ENCODE measurements at places on chromosomes 3 and 15.

DNA sequence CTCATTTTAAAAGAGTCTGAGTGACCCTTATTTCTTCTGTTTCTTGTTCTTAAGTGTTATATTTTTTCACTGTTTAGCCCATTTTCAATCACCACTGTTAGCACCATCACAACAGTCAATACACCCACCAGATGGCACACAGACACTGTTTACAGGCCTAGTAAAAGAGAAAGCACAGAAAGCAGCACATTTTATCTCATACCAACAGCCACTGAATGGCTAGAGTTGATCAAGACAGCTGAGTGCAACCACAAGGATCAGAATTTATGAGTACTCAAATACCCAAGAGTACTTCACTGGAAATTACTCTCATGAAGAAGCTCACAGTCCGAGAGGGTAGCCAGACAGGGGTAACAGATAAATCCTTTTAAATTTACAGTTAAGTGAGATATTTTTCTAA lies 127.0 kb downstream of the TFDP2 start:
- DNase-seq = peak; percentile 18

GRCh38 chr3:183178833-183179549 lies 16.5 kb upstream of the LAMP3 start:
- peak; percentile 68 for DNase-seq

DNA sequence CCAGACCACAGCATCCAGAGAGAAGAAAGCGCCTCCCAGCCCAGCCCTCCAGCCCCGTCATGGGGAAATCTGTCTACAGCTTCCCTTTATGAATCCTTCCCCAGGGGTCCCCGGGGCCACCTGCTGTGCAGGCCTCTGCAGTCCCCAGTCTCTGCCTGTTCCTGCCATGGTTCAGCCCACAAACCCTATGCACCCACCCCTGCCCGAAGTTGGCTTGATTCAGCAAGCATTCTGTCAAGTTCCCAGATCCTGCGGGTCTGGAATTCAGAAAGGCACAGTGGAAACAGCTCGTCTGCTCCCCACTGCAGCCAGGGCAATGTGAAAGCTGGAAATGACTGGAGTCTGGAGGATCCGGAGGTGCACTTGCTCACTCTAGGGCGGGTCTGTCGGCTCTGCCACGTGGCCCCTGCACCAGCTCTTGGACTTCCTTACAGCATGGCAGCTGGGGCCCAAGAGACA lies 2.9 kb upstream of the OCA2 start:
- no peak for DNase-seq

GRCh38 chr15:26033493-26033892 lies 170.4 kb upstream of the ATP10A start:
- no peak for DNase-seq

DNA sequence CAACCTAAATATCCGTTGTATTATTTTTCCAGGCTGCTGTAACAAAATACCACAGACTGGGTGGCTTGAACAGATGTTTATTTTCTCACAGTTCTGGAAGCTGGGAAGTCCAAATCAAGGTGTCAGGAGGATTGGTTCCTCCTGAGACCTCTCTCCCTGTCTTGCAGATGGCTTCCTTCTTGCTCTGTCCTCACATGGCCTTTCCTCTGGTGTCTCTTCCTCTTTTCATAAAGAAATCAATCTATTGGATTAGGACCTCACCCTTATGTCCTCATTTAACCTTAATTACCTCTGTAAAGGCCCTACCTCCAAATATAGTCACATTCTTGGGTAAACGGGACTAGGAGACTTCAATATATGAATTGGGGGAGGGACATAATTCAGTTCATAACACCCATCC lies 89.2 kb upstream of the PLCL2 start:
- peak; percentile 31 for DNase-seq

- DNase-seq = no peak
These were observed 37.7 kb downstream of the ABHD17C start for GRCh38 chr15:80732818-80733217.

DNA sequence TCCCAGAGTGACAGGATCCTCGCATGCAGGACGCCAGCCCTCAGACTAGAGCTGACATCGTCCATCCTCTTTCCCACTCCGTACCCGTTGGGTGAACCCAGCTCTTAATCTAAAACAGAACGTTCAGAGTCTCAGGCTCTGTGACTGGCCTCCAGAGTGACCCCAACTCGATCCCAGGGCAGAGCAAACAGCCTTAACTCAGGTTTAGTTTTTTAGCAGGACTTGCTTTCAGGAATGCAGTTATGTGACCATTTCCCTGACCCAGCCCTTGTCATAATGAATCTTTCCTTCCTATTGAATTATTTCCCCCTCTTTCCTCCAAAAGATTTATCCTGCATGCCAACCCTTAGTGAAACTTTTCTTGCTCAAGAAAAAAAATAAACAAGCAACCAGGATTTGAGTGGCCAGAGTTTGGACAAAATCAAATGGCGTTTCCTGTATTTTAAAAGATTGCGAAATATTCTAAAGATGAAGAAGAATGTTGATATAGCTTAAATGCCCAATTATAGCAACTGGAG lies 47.8 kb upstream of the RARB start:
- DNase-seq = no peak

DNA sequence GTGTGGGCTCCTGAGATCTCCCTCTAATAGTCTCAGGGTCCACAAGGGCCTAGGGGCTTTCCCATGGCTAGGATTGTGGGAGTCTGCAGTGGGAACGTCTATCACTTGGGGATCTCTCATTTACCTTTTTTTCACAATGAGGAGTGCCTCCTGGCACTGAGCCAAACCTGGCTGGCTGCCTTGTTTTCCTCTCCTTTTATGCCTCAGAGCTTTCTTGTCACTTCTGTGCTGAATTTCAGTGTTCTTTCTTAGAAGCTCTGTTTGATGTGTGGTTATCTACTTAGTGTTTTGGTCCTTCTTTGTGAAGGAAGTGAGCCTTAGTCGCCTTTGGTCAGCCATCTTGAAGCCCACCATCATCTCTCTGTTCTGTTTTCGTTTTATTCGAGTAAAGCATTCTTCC lies 33.9 kb downstream of the DOCK3 start:
- no peak for DNase-seq

- no peak for DNase-seq
These were observed 111.4 kb upstream of the ALCAM start for GRCh38 chr3:105255350-105255749.

DNA sequence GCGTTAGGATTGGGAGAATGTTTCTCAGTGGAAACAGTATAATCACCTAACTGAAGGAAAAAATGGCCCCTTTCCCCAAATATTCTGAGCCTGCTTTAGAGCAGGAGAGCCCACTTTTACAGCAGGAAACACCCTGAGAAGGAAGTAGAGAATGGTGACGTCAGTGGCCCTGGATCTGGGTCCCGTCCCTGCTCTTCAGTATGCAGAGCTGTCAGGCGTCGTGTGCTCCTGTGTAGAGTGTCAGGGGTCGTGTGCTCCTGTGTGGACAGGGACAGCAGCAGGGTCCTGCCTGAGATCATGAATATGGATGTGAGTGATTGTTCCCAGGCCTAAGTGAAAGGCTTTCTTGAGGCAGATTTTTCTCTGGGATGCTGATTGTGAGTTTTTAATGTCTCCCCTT lies 45.2 kb downstream of the CGNL1 start:
- no peak for DNase-seq

DNA sequence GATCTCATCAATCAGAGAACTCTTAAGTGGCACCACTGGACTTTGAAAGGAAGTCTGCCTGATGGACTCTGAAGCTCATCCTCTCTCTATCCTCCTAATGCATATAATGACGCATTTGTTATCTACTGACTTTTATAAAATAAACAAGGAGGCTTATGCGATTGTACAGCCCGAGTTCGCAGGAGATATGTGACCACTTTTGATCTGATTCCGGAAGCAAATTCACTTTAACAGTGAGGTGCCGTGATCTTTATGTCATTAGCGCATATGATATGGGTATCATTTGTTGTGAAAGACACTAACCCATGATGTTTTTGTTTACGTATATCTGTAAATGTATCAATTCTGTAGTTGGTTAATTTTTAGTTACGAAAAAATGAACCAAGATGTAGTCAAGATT lies 427 bp upstream of the RNF111 start:
- DNase-seq = peak; percentile 59

DNA sequence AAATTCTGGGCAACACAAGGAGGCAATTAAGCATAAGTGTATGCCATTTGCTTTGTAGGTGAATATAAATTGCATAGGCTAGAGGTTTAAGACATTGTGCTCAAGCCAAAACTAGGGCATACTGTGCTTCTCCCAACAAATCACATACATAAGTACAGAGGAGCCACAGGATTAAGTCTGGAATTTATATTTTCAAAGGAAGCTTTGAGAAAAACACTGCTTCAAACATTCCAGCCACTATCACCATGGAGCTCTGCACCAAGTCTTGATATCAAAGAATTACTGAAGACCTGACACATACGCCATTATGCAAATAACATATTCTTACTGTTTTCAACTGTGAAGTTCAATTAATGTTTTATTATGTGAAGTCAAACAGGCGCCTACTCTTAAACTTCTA lies 119.4 kb upstream of the NPHP3 start:
- DNase-seq = no peak

GRCh38 chr3:88033079-88033478 lies 25.7 kb downstream of the CGGBP1 start:
- no peak for DNase-seq

DNA sequence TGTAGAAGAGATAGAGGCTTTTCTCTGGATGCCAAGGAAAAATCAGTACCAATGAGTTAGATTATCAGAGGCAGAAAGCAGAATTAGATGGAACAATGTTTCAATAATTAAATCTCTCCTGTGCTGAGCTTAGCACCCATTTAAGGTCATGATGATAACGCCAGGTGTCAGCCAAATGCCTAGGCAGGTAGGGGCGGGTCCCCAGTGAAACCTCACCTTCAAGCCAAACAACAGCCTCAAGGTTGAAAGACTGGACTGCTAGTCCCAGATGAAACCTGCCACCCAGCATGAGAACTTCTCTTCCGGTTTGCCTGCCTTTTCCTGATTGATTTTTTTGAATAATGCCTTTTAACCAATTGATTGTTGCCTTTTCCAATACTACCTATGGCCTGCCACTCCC lies 363.0 kb downstream of the PLOD2 start:
- no peak for DNase-seq
